ENCODE measurements at places on chromosomes 12 and 14.

DNA sequence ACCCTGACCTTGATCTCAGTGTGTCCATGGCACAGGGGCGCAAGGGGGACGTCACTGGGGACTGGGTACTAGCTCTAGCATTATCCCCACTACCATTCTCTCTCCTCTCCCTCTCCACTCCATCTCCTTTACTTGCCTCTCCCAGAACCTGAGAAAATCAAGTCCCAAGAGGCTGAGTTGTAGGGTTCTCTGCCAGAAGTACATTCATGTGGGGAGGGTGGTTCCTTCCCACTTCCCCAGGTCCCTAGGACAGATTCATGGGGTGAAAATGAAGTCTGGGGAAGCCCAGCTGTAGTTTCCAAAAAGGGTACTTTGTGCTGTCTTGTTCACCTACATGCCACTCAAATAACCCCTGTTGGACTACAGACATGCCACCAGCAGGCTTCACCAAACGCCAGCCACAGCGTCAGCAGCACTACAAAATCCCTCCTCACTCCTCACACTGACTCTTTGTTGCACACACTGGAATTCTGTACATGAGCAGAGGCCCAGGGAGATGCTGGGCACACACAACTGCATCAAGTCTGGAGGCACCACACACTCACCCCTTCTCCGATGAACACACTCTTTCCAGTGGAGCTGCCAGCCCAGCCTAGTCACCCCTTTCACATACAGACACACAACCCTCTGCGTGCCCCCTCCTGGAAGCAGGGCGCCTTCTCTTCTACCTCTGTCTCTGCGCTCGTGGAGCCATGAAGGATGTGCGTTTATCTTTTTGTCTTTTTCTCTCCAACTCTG, 6.9 kb downstream of the RARG start:
- DNase-seq = no peak

DNA sequence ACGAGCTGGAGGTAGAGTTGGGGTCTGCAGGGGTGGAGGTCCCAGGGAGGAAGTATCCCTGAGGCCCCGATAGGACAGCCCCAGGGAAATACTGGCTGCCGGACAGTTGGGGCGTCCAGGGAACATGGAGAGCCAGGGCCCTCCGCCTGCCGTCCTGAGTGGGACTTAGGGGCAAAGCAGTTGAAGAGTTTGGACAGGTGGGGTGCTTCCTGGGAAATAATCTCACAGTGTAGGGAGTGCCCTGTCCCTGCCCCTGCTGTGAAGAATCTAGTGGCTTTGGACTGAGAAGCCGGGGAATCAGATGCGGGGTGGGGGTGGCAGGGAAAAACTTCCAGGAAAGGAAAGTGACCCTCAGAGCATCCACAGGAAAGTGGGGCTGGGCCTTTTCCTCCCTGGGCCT, 9.8 kb upstream of the HHIPL1 start:
- DNase-seq = no peak

GRCh38 chr14:91223028-91223783, 21.3 kb downstream of the GPR68 start:
- no peak for DNase-seq

DNA sequence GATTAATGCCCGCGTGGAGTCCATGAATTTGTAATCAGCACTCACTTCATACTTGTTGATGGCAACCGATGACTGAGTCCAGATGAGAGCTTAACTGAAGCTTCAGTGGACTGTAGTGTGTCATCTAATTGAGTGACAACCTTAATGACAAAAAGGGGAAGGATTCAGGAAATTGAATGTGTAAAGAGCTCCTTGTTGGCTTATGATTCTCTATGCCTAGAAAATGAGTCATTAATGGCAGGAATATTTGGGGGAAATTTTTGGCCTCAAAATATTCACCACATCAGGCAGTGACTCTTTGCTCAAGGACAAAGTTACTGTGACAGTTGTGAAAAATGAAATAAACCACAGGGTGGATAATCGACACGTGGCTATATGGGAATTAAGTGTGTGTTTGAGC, 55.3 kb upstream of the STON2 start:
- no peak for DNase-seq

DNA sequence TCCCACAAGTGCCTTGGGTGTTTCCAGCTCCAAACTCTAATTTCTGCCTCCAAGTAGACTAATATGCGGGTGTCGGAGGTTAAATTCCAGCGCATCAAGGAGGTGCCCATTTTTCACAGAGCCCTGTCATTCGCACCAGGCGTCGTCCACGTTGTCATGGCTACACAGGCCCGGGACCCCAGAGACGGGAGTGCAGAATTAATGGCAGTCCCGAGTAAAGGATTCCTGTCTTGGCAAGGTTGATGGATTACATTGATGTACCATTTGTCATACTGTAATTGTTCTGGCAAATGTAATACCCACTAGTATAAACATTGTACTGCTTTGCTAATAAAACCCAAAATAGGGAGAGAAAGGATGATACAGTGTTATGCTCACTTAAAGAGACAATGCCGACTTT, 222.9 kb upstream of the MYL2 start:
- DNase-seq = peak; percentile 46

All from NCI-H2227 treated with DMSO at 0.1 percent for 48 hours (cell line).